ENCODE measurements at places on chromosomes 16 and 17.

- no peak for DNase-seq
Measured at GRCh38 chr17:72714357-72714966, 378.0 kb downstream of the SLC39A11 start.

DNA sequence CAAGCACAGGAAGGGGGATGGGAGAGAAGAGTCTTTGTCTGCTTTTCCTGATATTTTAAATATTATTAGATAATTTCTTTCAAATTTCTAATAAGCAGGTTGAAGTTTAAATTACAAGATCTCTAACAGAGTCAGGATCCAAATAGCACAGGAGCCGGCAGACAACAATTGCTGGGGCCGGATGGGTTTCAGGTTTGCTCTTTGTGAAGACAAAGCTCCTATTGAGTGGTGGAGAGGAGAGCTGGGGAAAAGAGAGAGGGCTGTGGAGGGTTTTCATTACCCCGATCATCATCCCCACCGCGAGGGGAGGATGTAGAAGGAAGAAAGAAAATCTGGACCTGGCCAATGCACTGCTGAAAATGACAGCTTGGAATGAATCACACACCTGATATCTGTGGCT is 197.3 kb downstream of the SOX9 start:
- no peak for DNase-seq

DNA sequence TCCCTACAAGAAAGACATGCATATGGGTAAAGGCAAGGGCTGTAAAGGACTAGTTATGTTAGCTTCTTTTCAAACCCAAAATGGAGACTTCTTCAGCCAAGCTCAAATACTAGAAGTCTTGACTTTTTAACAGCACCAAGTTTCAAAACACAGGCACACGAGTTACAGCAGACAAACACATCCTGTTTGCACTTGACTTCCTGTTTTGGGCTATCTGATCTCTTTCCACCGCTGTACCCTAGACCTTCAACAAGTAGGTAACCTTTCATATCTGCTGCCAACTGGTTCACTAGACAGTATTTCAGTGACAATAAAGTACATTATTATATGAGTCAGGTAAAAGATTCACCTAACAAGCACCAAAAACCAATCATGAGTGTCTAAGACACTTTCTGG is 12.3 kb downstream of the RFFL start:
- peak; percentile 34 for DNase-seq

- DNase-seq = no peak
Measured at GRCh38 chr16:54505549-54506213, 219.1 kb upstream of the IRX3 start.

DNA sequence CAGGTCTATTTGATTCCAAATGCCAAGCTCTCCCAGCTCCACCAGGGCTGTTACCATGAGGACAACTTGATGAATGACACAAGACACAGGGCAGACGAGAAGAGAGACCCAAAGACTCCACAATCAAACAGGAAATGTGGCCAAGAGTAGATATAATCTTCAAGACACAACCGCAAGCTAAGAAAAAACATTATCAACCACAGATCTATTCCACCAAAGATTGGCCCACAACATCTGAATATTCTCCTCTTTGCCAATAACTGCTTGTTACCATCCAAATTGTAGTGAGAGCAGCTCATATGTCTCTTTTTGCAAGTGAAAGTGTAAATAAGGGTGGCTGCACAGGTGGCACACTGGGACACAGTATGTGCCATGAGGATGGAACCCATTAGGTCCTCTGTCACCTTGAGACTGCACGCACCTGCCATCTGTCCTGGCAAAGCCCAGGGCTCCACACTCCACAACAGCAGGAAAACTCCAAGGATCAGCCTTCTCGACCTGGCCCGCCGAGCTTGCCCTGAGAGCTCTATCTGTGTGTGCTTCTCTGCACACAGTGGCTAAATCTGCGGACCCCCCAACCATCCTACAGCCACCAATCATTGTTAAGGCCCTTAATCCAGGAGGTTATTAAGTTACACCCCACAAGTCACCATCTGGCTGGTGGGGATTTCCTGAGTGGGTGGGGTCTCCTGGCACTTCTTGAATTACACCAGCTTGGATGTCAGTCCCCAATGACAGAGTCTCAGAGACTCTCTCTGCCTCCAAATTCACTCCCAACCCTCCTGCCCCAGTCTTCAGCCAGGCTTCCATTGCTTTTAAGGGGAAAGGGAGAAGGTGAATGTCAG is 50.5 kb downstream of the DYNLRB2 start:
- DNase-seq = no peak

- DNase-seq = no peak
Measured at GRCh38 chr17:21019976-21020586, 22.7 kb downstream of the USP22 start.

GRCh38 chr17:78019367-78019975 is 61.0 kb downstream of the TNRC6C start:
- no peak for DNase-seq

DNA sequence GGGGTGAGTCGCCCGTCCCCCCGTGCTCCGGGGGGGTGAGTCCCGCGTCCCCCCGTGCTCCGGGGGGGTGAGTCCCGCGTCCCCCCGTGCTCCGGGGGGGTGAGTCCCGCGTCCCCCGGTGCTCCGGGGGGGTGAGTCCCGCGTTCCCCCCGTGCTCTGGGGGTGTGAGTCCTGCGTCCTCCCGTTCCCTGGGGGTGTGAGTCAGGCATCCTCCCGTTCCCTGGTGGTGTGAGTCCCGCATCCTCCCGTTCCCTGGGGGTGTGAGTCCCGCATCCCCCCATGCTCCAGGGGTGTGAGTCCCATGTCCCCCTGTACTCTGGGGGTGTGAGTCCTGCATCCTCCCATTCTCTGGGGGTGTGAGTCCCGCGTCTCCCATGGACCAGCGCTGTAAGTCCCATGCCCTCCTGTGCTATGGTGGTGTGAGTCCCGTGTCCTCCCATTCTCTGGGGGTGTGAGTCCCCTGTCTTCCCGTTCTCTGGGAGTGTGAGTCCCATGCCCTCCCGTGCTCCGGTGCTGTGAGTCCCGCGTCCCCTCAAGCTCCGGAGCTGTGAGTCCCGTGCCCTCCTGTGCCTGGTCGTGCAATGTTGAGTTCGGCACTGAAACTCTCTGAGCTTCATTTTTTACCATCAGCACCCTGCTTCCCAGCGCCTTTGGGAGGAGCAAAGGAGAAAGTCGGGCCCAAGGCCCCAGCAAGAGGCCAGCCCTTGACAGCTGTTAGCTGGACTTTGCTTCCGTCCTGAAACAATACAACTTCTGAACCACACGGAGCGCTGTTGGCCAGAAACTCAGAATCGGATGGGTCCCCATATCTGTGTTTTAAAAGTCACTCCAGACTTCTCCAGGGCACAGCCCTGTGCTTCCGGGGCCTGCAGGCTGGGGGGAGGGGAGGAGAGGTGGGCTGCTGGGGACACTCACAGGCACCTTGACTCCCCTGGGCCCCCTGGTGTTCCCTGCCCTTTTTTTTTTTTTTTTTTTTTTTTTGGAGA is 11.5 kb upstream of the ZC3H18 start:
- DNase-seq = no peak

GRCh38 chr16:82007189-82007588 is 4.1 kb downstream of the SDR42E1 start:
- no peak for DNase-seq

GRCh38 chr16:59397638-59398037 is 663.5 kb upstream of the GOT2 start:
- DNase-seq = no peak

GRCh38 chr17:80529904-80530292 is 14.7 kb upstream of the RPTOR start:
- DNase-seq = no peak

- no peak for DNase-seq
Measured at GRCh38 chr16:933581-933980, 37.2 kb downstream of the LMF1 start.

GRCh38 chr17:7577327-7578199 is 1.9 kb upstream of the CD68 start:
- DNase-seq = no peak

DNA sequence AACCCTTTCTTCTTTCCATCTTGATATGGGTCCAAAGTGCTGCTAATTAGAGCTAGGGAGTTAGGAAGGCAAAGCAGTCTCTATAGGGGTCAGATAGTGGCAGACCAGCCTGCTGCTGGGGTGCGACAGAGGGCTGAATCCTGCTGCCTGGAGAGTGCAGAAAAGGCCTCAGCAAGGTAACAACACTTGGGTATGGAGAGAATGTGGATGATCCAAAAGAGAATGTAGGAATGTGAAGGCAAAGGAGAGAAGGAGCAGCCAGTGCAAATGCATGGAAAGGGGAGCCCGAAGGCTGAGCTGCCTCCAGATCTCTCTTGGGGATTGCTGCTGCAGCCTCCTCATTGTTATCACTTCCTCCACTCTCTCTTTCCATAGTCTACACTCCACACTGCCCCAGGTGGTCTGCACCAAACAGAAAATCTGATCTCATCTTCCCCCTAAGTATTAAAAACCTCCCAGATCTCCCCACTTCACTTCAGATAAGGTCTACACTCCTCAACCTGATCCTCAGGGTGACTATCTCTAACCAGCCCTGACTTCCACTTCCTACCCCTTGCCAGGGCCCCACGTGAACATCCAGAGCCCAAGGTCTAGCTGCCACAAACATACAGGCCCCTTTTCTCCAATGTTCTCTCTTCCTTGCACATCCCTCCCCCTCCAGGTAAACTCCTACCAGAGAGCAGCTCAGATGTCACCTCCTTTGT is 28.8 kb downstream of the TOM1L2 start:
- DNase-seq = no peak

Data from effector memory CD4-positive, alpha-beta T cell (primary cell).